A549 treated with ZK216348 at 1 μM for 4 hours (cell line): ENCODE measurements at places on chromosomes 7 and 10. TPM values are rescaled to one million over a fixed set of nuclear protein-coding genes. Genes with fewer than 3 reads are reported as not detected.

The AKR1C1 gene
- total RNA-seq, result 498 to 596 TPM (median 584 TPM) in 5 replicates

The NUDT1 gene
- total RNA-seq, result 88.1 to 116 TPM (median 105 TPM) in 5 replicates

The ACTR3C gene
- total RNA-seq, result not detected in 5 replicates

The NEUROD6 gene
- total RNA-seq, result not detected in 5 replicates

The TRUB1 gene
- 11.3 to 18.7 TPM (median 15.9 TPM) in 5 replicates for total RNA-seq

The CDK14 gene
- total RNA-seq, result 0.05 to 0.56 TPM (median 0.06 TPM) in 5 replicates

The PDLIM1 gene
- 169 to 189 TPM (median 185 TPM) in 5 replicates for total RNA-seq
